Activated naive CD8-positive, alpha-beta T cell treated with anti-CD3 and anti-CD28 coated beads, Interleukin-2, amount 50 U/mL, for 24 hours (primary cell): ENCODE measurements at places on chromosomes 3 and 15.

DNA sequence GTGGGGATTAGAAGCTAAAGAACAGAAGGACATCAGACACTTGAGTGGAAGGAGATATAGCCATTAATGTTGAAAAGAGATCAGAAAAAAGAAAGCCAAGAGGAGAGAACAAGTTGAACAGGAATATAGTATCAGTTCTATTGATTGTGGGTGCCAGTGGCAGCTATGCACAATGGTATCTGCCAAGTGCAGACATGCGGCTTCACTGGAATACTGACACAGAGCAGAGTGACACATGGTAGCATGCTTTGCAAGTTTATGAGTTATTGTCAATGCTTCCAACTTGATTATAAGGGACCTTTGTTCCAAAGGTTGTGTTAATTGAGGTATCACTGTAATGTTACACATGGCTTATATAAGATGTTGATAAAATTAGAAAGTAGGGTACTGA, 42.0 kb upstream of the TP63 start:
- no peak for DNase-seq

DNA sequence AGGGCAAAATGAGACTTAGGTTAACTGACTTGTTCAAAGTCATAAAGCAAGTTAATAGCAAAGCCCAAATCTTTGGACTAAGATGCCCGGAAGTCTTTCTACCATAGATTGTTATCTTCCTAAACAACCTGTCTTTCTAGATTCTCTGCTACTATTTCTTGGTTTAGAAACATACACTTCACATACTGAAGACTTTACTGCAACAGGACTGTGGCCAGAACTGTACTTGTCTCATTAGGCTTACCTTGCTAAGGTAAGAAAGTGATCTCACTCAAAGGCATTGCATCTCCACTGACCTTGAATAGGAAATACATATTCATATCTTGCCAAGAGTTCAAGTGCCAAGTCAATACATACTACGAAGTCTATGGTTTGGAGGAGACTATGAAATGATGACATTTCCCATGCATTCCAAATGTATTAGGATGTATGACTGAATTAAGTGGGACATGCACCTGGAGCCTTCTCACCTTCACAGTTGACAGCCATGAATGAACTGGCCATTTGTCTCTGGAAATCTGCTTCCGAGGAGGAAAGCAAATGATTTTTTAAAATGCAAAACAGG, 5.0 kb downstream of the ZDHHC3 start:
- DNase-seq: no peak

- DNase-seq: no peak
These were observed 159.6 kb upstream of the KCNH8 start for GRCh38 chr3:18988614-18989229.

GRCh38 chr3:23740517-23740965, 65.2 kb upstream of the UBE2E1 start:
- peak; percentile 45 for DNase-seq

- DNase-seq: no peak
These were observed 276.7 kb downstream of the CHL1 start for GRCh38 chr3:473033-473800.

DNA sequence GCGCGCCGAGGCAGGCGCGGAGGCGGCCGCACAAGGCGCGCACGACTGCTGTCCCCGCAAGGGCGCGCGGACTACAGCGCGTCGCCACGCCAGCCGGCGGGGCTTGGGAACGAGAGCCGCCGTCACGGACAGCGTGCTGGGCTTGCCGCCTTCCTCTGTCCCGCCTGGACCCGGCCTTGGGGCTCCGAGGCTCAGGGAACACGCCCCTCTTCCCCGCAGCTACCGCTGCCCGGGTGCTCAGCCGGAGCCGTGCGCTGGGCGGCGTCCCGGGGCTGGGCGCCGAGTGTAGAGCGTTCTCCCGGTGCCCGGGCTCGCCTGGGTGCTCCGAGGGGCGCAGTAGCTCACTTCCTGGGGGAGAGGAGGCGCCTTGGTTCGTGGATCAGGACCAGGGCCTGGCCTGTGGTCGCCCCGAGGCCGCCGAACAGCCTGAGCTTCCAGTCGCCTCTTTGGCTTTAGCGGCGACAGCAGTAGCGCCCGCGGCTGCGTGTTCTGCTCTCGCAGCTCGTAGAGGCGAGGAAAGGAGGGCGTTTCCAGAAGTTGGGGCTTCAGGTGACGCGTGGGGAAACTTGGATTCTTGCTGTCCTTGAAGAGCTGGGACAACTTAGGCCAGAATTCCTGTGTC, 226.7 kb upstream of the C2CD4B start:
- peak; percentile 41 for DNase-seq

- no peak for DNase-seq
These were observed 6.8 kb upstream of the ADAMTS17 start for GRCh38 chr15:100348578-100348977.

GRCh38 chr3:12977117-12977808, 96.0 kb downstream of the IQSEC1 start:
- no peak for DNase-seq

GRCh38 chr3:30232142-30232541, 374.3 kb upstream of the TGFBR2 start:
- no peak for DNase-seq

GRCh38 chr3:118505784-118506183, 528.9 kb downstream of the IGSF11 start:
- DNase-seq: no peak

DNA sequence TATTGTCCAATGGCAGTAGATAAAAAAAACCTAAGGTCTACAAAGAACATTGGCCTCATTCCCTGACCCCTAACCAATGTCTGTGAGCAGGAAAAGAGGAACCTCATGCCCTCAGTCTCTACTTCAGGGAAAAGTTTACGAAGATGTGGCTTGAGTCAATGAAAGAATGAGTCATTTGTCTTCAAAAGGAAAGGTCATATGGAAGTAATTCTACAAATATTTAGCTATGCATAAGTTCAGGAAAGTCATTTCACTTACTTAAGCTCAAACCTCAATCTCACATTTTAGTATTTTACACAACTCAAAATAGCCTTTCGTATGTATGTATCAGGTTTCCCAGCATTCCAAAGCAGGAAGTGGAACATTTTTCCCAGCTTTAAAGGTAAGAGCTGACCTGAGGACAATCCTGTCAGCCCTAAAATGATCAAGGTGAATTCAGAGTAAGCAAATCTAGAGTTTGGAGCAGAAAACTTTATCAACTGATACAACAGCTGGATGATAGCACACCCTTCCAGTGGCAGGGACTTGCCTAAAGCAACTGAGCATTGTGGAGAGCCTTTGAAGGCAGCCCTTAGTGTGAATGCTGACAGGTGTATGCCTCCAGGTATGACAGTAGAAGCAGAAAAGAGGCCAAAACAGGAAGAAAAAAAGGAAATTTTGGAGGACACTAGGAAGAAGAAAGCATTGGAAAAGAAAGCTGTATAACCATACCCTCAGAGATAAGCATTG, 53.9 kb upstream of the ACKR4 start:
- no peak for DNase-seq

- no peak for DNase-seq
These were observed 139.5 kb upstream of the RBMS3 start for GRCh38 chr3:29141197-29141917.

DNA sequence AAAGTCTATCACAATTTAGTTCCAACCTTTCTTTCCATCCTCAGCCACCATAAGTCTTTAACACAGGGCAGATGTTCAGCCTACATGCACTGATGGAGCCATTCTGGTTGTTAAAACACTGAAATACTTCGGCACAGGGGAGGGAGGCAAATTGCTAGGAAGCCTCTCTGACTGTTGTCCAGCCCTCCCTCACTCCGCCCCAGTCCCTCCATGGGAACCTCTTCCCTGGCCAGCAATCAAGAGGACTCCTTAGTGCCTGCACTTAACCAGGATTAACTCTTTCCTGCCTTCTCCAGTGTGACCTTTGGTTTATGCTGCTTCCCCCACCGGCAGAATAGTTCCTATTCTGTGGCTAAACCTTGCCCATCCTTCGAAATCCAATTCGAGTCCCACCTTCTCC, 47.0 kb upstream of the USP3 start:
- no peak for DNase-seq

DNA sequence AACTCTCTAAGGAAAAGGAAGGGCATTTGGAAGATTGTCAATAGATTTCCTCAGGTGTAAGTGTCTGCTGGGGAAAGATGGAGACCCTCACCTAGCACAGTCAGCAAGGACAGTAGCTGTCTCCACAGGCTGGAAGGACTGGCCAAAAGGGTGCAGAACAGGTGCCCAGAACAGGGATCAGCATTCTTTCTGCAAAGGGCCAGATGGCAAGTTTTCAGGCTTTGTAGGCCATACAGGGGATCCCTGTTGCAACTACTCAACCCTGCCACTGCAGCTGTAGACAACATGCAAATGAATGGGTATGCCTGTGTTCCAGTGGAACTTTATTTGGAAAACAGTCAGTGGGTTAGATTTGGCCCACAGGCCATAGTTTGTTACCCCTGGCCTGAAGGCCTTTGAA, 8.1 kb downstream of the AGBL1 start:
- DNase-seq: no peak

- no peak for DNase-seq
These were observed 81.4 kb downstream of the ARNT2 start for GRCh38 chr15:80485370-80486164.

DNA sequence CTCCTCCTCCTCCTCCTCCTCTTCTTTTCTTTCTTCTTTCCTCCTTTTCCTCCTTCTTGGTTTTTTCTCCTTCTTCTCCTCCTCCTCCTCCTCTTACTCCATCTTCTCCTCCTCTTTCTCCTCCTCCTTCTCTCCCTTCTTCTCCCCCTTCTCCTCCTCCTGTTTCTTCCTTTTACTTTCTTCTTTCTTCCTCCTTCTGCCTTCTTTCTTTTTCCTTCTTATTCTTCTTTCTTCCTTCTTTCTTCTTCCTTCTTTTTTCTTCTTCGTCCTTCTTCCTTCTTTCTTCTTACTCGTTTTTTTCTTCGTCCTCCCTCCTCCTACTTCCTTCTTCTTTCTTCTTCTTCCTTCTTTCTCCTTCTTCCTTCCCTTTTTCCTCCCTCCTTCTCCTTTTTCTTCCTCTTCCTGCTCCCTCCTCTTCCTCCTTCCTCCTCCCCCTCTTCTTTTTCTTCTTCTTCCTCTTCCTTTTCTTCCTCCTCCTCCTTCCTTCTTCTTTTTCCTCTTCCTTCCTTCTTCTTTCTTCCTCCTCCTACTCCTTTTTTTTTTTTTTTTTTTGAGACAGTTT, 92.1 kb downstream of the SLMAP start:
- no peak for DNase-seq

GRCh38 chr15:69701198-69701597, 248.6 kb downstream of the RPLP1 start:
- DNase-seq: no peak

GRCh38 chr3:99313485-99313884, 324.9 kb upstream of the COL8A1 start:
- DNase-seq: no peak

DNA sequence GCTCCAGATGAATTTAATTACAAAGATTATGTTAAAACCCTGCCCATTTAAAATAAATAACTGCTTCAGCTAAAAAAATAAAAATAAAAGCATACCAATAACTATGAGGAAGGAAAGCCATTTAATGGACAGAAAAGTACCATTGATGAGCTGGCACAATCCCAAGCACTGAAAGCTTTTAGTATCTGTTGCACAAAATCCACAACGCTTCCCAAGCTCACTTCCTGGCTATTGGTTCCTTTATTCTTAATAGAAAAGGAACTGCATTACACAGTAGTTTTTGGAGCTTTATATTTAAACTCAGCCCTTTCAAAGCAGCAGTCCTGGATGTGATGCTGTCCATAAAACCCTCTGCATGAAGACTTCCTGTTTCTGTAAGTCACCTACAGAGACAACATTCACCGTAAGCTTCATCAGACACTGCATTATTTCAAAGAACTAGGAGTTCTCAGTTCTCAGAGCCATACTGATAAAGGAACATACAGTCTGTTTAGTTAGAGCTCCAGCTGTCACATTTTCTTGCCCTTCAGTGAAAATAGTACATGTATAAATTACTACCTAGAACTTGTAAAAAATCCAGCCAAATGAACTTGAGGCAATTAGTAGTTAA, 81.5 kb downstream of the CSNK1G1 start:
- DNase-seq: no peak
